ENCODE measurements at places on chromosomes 2 and 18.

- no peak for DNase-seq
Measured at GRCh38 chr2:28164280-28164801, 228.3 kb upstream of the FOSL2 start.

- DNase-seq = no peak
Measured at GRCh38 chr2:160836755-160837154, 323.5 kb upstream of the TANK start.

DNA sequence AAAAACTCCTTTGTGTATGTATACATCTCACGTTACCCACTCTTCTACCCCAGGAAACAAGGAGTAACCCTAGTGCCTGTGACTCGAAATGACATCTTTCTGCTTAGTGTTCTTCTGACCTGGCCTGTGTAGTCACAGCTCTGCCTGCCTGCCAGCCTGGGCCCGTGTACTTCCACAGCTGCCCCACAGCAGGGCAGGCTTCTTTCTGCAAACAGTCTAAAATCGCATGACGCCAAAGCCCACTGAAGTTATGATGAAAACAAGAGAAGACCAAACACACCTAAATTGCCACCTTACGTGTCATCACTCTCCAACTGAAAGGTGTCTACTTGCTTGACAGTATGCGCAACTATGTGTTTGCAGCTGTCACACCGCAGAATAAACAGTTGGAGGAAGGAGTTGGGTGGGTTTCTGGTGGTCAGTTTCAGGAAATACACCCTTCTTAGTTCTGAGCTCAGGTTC lies 1.5 kb downstream of the GAREM1 start:
- DNase-seq = no peak

GRCh38 chr2:182444170-182444569 lies 17.3 kb upstream of the PDE1A start:
- DNase-seq = no peak

DNA sequence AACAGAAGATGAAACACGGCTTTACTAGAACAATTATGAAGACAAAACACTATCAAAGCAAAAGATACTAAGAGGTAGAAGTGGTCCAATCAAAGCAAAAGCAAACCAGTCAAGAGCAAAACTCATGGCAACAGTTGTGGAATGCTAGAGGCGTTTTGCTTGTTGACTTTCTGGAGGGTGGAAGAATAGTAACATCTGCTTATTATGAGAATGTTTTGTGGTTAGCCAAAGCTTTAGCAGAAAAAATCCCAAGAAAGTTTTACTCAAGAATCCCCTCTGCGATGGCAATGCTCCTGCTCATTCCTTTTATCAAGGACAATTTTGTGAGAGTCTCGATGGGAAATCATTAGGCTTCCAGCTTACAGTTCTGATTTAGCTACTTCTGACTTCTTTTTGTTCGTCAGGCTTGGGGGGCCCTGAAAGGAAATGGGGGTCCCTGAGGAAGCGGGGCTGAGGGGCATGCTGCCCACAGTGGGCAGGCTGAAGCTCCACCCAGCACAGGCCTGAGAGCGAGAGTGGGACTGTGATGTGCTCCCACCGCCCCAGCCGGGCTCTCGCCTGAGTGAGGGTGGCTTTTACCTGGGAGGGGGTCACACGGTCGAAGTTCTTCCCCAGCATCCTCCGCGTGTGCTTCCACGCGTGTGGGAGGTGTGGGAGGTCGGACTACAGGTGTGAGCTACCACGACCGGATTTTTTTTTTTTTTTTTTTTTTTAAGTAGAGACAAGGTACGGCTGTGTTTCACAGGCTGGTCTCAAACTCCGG lies 49.0 kb upstream of the MC4R start:
- no peak for DNase-seq

DNA sequence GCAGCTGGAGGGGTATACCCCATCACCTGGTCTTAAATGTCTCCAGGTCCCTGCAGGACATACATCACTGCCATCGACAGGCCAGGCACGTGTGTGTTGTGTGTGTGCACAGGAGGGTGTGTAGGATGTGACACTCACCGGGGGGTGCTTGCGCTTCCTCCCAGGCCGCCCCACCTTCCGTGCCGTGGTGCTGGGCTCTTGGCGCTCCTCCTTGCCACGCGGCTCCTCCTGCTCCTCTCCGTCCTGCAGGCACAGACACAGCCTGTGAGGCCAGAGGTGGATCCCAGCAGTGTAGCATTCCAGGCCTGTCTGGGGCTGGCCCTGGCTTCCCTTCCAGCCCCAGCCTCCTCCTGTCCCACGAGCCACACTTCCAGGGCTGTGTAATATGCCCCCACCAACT lies 41.7 kb downstream of the DNMT3A start:
- DNase-seq = no peak

DNA sequence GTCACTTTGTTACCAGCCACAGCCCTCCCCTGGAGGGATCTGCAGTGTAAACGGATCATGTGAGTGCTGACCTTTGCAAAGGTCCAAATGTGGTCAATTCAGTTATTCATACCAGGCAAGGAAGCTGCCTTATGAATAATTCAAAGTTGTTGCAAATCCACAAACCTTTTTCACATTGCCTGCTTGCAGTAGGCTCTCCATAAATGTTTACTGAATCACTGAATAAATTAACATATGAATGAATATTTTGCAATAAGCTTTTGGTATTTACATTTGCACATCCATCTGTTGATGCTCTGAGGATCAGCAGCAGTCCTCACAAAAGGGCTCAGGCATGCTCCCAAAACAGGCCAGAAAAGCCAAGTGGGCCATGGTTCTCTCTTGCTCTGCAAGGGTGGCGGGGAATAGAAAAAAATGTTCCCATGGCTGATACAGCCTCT lies 156.8 kb downstream of the VAPA start:
- DNase-seq = no peak

Measured in cerebellar nuclear complex (tissue), 1 donor.